ENCODE measurements at places on chromosomes 1 and 21. TPM values are rescaled to one million over a fixed set of nuclear protein-coding genes. Genes with fewer than 3 reads are reported as not detected.

DNA sequence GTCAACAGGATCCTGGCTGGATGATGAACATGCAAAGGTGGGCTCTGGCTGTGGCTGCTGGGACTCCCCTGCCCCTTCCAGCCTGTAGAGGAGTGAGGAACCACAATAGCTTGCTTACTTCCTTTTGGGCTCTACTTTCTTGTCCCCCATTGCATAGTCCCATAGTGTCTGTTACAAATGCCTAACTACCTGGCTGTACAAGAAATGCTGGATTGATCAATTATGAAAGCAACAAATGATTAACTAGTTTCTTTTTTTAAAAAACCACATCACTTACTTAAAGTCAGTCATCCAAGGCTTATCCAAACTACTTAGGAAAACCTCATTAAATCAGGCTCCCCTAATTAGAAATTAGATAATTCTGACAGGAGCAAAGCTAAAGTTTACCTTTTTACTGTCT is 514.1 kb upstream of the PKN2 start:
- no peak for DNase-seq

GRCh38 chr1:61284936-61285335 is 202.6 kb downstream of the NFIA start:
- no peak for DNase-seq

Gene GCSAML
- not detected for total RNA-seq

Gene BTF3L4
- total RNA-seq = 30.8 TPM

Gene SPRR2F
- total RNA-seq = not detected

- DNase-seq = no peak
Observed at GRCh38 chr1:212430416-212430815, 2.3 kb upstream of the NENF start.

Gene RXFP4
- not detected for total RNA-seq

Gene OVAAL
- 1.5 TPM for total RNA-seq

DNA sequence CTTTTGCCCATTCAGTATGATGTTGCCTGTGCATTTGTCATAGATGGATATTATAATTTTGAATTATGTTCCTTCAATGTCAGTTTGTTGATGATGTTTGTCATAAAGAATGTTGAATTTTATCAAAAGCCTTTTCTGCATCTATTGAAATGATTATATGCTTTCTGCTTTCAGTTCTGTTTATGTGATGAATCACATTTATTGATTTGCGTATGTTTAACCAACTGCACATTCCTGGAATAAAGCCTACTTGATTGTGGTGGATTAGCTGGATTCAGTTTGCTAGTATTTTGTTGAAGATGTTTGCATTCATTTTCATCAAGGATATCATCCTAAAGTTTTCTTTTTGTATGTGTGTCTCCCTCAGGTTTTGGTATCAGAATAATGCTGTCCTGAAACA is 5.7 kb upstream of the OR2M4 start:
- no peak for DNase-seq

Gene GPR25
- total RNA-seq = not detected

Gene MEX3A
- 0.17 TPM for total RNA-seq

GRCh38 chr1:229159668-229160544 is 111.0 kb upstream of the RAB4A start:
- no peak for DNase-seq

DNA sequence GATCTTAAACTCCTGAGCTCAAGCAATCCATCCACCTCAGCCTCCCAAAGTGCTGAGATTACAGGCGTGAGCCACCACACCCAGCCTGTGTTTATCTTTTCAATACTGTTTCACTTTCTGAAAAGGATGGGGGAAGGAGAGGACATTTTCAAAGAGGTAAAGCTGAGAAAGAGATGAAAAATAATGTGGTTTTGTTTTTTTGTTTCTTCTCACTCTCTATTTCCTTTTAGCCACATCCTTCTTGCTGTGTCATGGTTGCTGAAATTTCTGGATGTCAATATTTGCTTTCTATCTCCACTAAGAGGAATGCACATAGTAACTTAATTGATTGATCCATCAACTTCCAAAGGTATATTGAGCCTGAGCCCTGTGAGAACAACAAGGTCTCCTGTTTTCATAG is 6.4 kb upstream of the C1orf21 start:
- no peak for DNase-seq

Gene KCNA2
- total RNA-seq = 0.64 TPM

GRCh38 chr21:36636016-36636415 is 62.9 kb upstream of the SIM2 start:
- DNase-seq = no peak

Gene S100A3
- total RNA-seq = 0.79 TPM

Gene CEP85
- 91.1 TPM for total RNA-seq

Gene CEP170
- total RNA-seq = 36.4 TPM

Gene LCE1A
- not detected for total RNA-seq

DNA sequence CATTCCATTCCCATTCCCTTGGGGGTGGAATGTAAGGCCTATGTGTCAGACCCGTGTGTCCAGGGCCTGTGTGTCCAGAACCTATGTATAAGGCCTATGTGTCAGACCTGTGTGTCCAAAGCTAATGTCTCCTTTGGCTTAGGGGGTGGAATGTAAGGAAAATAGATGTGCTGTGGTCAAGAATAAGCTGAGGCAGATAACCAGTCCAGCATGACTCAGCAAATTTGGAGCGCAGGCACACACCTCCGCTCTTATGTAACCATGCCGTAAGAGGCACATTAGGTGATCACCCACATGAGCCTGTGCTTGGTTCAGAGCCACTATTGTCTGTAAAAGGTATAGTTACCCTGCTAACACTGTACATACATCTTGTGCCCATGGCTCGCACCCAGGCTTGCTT is 150.8 kb upstream of the SGIP1 start:
- DNase-seq = no peak

Gene AHCYL1
- 43.8 TPM for total RNA-seq

Gene ACTRT2
- total RNA-seq = not detected

- DNase-seq = peak; percentile 10
Observed at GRCh38 chr21:45010860-45011259, 63.5 kb upstream of the ADARB1 start.

DNA sequence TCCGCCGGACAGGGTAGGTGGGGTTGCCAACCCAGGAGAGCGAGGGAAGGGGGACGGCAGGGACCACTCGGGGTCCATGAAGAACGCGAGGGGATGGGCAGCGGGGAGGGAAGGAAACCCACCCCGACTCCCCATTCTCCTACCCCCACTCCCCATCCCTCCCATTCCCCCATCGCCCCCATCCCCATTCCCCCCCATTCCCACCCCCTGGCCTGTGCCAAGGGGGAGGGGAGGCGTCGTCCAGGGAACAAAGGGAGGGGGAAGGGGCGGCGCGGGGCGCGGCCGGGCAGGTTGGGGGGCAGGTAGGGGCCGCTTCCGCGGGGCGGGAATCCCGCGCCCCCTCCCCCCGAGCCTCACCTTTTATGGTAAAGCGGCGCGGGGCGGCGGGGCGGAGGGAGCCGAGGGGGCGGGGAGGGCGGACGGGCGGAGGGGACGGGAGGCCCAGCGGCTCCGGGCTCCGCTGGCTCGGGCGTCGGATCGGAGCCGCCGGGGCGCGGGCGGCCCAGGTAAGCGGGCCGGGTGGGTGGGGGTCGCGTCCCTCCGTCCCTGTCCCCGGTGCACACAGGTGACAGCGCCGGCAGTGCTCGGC is at the start of gene FBLIM1:
Gene FBLIM1 (plus strand): TSS at position 453 of the 589 bp plus-strand sequence. CDS start 6,189 bp downstream, outside the sequence.
- peak; percentile 73 for DNase-seq

DNA sequence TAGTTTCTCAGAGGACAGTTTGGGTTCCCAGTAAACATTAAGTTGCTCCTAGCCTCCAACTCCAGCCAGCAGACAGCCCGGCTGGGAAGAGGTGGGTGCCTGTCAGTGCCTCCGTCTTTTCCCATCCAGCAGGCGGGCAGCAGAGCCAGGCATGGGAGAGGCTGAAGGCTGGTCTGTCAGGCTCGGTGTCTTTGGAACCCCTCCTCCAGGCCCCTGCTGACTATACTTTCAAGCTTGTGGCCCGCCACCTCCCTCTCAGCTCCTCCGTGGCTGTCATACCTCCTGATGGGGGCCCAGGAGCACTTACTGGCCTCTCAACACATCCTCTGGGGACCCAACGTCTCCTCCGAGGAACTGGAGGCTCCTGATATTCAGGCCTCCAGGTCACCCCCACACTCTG is 140.9 kb downstream of the ACTL8 start:
- DNase-seq = no peak

Gene B3GALT2
- 83.4 TPM for total RNA-seq

Gene GJB3
- not detected for total RNA-seq

Gene PGD
- 37.9 TPM for total RNA-seq

Gene RCC1
- total RNA-seq = 8.0 TPM

DNA sequence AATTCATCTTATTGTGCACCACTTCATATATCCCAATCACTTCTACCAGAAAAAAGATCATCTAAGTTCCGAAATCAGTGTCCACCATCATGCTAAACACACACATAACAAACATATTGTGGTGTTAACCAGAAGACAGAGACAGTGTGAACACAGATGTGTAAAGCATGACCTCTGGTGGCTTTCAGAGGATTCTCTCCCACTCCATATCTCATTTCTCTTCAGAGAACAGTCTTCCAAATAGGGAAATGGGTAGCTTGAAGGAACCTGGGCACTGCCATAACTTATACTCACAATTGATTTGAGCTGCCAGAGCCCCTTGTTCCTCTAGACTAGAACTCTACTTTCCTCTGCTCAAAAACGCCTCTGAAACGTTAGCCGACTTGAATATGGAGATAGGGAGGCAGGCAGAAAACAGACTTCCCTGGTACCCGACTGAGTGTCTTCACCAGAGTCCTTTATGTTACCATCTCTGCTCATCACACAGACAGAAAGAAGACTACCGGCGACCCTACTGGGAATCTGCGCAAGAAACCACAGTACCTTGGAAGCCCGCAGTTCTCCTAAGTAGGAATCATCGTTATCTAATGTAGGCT is 1.8 kb upstream of the ELAPOR1 start:
- no peak for DNase-seq

Gene DMBX1
- total RNA-seq = not detected

- DNase-seq = no peak
Observed at GRCh38 chr1:231950331-231951128, 323.9 kb downstream of the DISC1 start.

DNA sequence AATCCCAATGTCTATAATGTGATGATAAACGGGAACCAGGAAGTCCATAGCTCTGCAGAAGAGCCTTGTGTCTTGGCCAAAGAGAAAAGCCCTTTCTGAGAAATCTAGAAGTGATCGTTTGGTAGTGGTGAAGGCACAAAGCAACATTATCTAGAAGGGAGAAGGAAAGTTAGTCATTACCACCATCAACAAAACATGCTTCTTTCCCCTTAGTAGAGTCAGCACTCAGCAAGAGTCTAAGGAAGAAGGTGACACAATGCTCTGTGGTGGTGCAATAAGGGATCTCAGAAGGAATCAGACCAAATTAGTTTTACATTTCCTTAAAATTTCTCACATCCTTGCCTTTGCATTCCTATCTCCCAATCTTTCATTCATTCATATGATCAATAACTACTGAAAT is 134.4 kb upstream of the PRDX6 start:
- no peak for DNase-seq

Gene PRRX1
- 36.5 TPM for total RNA-seq

Gene FCMR
- total RNA-seq = 6.2 TPM

- DNase-seq = no peak
Observed at GRCh38 chr1:244800821-244801220, 34.6 kb upstream of the COX20 start.

GRCh38 chr1:185074307-185074706 is 28.9 kb downstream of the RNF2 start:
- no peak for DNase-seq

Gene NBPF4
- total RNA-seq = not detected

GRCh38 chr1:56378341-56379070 is 200.9 kb downstream of the PLPP3 start:
- DNase-seq = no peak

Gene RGS5
- total RNA-seq = 278 TPM

DNA sequence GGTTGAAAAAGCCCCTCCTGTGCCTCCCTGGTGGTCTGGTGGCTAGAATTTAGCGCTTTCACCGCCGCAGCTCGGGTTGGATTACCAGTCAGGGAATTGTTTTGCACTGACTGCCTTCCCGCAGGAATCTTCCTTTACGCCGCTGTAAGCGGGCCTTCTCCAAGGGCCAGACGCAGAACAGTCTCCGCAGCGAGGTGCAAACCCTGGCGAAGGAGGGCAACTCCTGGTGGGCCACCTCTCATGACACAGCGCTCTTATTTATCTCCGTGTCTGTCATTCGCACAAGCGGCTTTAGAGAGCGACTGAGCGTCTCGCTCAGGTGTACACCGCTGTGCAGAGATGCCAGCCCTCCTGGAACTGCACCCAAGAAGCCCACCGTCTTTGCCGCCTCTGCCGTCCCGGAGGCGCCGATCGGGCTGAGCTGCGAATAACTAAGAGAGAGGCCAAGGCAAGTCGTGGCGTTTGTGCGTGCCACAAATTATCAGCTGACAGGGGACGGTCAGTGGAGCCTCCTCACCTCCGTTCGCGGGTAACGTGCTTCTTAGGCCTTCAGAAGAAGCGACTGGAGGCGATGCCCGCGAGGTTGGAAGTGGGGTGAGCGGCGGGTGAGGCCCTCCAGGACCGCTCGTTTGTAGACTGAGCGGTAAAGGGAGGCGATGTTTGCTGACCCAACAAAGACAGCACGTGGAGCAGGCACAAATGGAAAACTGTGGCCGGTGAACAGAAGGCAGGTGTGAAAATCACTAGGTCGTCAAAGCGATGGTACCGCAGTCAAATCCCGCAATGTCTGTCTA is 93.5 kb downstream of the PRKAB2 start:
- no peak for DNase-seq

DNA sequence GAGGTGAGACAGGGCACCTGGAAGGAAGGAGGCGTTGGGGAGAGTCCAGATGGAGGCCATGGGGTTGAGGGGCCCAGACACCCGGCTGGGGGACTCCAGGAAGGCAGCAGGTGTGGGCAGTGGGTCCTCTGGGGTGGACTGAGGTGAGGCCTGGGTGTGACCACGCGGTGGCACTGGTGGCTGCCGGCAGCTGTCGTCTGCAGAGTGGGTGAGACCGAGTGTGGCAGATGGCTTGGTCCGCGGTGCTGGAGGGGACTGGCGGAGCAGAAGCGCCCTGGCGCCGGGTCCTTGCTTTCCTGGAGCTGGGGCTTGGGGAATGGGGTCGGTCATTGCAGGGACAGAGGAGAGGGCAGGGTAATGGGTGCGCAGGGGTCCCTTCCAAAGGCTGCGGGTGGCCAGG is 12.5 kb downstream of the AGRN start:
- DNase-seq = peak; percentile 55

- DNase-seq = no peak
Observed at GRCh38 chr1:206709322-206709721, 24.6 kb downstream of the MAPKAPK2 start.

Gene TNN
- total RNA-seq = 0.07 TPM

Gene FYB2
- 15.2 TPM for total RNA-seq

Gene MAGI3
- total RNA-seq = 5.8 TPM

Gene PLPPR4
- 0.55 TPM for total RNA-seq
